K562 (cell line): ENCODE measurements at places on chromosomes 5 and 9. TPM values are rescaled to one million over a fixed set of nuclear protein-coding genes. Genes with fewer than 3 reads are reported as not detected.

- H3K36me3 ChIP-seq, result no peaks in the 10 kb centered on the region
- H3K4me1 ChIP-seq, result no peaks in the 10 kb centered on the region
- no peak overlapping the region for H3K4me3 ChIP-seq
- H3K27ac ChIP-seq, result no peak overlapping the region
- no peaks in the 10 kb centered on the region for H3K27me3 ChIP-seq
These were observed 493.3 kb downstream of the PRELID2 start for GRCh38 chr5:145341842-145342241.

DNA sequence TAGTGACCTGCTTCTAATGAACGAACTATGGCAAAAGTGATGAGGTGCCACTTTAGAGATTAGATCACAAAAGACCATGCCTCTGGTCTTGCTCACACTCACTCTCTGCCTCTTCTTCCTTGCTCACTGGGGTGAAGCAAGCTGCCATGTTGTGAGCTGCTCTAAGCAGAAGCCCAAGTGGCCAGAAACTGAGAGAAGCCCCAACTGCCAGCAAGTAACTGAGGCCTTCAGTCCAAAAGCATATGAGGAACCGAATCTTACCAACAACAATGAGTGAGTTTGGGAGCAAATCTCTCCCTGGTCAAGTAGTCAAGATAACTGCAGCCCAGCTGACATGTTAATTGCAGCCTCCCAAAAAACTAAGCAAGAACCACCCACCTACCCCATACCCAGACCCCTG is 126.0 kb upstream of the ACO1 start:
- H3K36me3 ChIP-seq, result no peaks in the 10 kb centered on the region
- H3K27ac ChIP-seq, result no peak overlapping the region
- H3K4me3 ChIP-seq, result no peak overlapping the region
- DNase-seq, result no peak
- no peaks in the 10 kb centered on the region for H3K4me1 ChIP-seq

GRCh38 chr5:116084287-116084691 is 536 bp upstream of the COMMD10 start:
- H3K27me3 ChIP-seq, result no peaks in the 10 kb centered on the region
- H3K36me3 ChIP-seq, result peaks cover 15% of the 10 kb centered on the region; the same call in 1 of the 3 replicates
- DNase-seq, result peak; percentile 45
- peak overlapping the region; percentile 95 for H3K27ac ChIP-seq
- peaks cover 5% of the 10 kb centered on the region; the same call in 2 of the 3 replicates for H3K4me1 ChIP-seq

- peaks cover 16% of the 10 kb centered on the region; the same call in 2 of the 3 replicates for H3K36me3 ChIP-seq
- DNase-seq, result no peak
- no peak overlapping the region for H3K4me3 ChIP-seq
- H3K27ac ChIP-seq, result no peak overlapping the region
- H3K27me3 ChIP-seq, result no peaks in the 10 kb centered on the region
These were observed 13.8 kb downstream of the SGTB start for GRCh38 chr5:65708145-65708544.

The SHLD3 gene
- 4.7 and 4.8 TPM in 2 replicates for total RNA-seq

The SNAPC4 gene
- total RNA-seq, result 17.1 and 18.7 TPM in 2 replicates

- H3K27ac ChIP-seq, result no peak overlapping the region
- no peak for DNase-seq
- no peak overlapping the region for H3K4me3 ChIP-seq
- no peaks in the 10 kb centered on the region for H3K36me3 ChIP-seq
- no peaks in the 10 kb centered on the region for H3K4me1 ChIP-seq
- no peaks in the 10 kb centered on the region for H3K27me3 ChIP-seq
These were observed 94.5 kb downstream of the PDE4D start for GRCh38 chr5:59798862-59799667.

DNA sequence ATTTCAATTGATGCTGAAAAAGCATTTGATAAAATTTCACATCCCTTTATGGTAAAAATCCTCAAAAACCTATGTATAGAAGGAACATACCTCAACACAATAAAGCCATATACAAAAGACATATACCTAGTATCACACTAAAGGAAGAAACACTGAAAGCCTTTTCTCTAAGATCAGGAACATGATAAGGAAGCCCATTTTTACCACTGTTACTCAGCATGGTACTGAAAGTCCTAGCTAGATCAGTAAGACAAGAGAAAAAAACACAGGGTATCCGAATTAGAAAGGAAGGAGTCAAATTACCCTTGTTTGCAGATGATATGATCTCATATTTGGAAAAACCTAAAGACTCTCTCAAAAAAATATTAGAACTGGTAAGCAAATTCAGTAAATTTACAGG is 350.2 kb upstream of the PDE4D start:
- no peak for DNase-seq
- no peaks in the 10 kb centered on the region for H3K4me1 ChIP-seq
- no peaks in the 10 kb centered on the region for H3K36me3 ChIP-seq
- H3K27me3 ChIP-seq, result no peaks in the 10 kb centered on the region
- no peak overlapping the region for H3K27ac ChIP-seq

- peaks cover 7% of the 10 kb centered on the region; the same call in 2 of the 3 replicates for H3K4me1 ChIP-seq
- H3K36me3 ChIP-seq, result no peaks in the 10 kb centered on the region
- no peak overlapping the region for H3K27ac ChIP-seq
- H3K27me3 ChIP-seq, result no peaks in the 10 kb centered on the region; the same call in 1 of the 2 replicates
- DNase-seq, result no peak
These were observed 96.9 kb downstream of the SLC1A3 start for GRCh38 chr5:36703245-36703860.
